ENCODE measurements at places on chromosomes 13 and 19. TPM values are rescaled to one million over a fixed set of nuclear protein-coding genes. Genes with fewer than 3 reads are reported as not detected.

ATP4A gene
- not detected for total RNA-seq

DNA sequence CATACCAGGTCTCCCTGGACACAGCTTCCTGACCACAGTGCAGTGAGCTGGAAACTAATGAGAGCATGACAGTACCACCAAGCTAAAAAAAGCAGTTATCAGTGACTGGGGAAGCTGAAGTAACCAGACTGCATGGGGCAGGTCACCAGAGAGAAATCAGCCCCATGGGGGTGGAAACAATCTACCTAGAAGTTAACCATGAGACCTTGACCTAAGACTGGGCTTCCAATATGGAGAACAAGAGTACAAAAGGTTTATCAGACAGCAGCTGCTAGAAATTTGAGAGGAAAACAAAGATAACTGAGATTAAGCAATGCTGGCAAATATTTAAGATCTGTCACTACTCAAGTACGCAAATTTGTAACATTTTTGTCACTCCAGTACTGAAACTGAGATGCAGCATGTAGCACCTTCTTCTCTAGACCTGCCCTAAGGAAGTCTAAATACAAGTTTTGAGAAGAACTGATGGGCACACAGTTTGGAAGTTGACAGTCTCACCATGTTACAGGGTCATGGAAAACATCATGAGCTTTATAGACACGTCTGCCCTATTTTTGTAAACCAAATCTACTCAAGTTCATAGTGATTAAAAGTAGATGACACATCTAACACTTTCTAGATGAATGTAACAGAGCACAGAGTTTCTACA, 2641.8 kb upstream of the PCDH20 start:
- DNase-seq = no peak

NR1H2 gene
- 35.5 TPM for total RNA-seq

CEACAM19 gene
- 0.44 TPM for total RNA-seq

DNA sequence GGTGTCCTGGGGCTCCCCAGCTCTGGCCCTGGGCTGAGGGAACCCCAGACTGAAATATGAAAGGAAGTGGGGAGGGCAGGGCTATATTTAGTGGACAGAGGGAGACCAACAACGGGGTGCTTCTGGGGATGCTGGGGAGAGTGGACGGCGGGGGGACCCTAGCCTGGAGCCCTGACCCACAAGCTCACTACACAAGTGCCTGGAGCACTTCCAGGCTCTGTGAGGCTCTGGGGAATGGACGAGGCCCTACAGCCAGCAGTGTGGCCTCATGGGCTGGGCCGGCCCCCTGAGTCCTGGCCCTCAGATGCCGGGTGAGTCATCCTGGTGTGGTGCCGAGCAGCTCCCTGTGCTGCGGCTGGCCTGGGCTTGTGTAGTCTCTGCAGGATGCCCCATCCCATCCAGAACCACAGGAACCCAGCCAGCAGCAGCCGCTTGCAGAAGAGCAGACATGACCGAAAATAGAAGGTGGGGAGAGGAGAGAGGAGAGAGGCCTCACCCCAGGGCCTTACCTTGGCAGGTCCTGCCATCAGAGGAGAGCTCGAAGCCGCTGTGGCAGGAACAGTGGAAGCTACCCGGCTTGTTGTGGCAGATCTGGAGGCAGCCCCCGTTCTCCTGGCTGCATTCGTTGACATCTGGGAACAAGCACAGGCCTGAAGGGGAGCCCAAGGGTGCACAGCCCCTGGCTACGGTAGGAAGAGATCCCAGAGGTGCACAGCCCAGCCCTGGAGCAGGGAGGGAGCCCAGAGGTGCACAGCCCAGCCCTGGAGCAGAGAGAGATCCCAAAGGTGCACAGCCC, 26.1 kb downstream of the GAS6 start:
- DNase-seq = peak; percentile 96

Measured in lung microvascular endothelial cell (primary cell).